ENCODE measurements at places on chromosomes 6 and 20.

DNA sequence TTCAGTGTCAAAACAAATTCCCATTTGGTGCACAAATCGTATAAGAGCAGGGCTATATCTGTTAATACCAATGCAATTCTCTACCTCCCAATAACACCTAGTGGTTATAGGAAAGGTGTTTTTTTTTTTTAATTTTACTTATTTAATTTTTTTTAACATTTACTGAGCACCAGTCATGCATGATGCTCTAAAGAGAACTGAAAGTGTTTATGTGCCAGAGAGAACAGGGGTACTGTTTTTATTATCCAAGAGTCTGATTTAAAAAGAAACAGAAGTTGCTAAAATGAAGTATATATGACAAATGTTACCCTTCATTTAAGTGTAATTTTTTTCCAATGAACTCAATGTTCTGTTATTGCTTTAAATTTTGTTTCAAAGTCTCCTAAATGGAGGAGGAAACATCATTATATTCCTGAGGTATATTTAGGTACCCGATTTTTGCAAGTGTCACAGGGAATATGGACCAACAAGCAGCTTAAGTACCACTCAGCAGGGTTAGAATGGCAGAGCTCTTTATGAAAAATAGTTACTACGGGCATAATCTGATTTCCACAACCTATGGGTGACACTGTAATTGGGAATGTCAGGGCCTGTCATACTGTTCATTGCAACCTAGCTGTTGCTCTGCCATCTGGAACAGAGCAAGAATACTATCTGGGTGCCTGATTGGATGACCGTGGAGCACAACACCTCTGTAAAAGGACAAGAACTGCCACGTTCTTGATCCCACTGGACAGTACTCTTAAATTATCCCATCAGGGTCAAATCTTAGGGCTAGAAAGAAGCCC, 195.4 kb downstream of the KHDRBS2 start:
- no peak for DNase-seq

- peak; percentile 25 for DNase-seq
Observed at GRCh38 chr6:10720265-10720959, 2.5 kb upstream of the TMEM14C start.

- no peak for DNase-seq
Observed at GRCh38 chr6:11204005-11204399, 28.5 kb downstream of the NEDD9 start.

GRCh38 chr20:62711703-62712101, 3.1 kb downstream of the NTSR1 start:
- no peak for DNase-seq

DNA sequence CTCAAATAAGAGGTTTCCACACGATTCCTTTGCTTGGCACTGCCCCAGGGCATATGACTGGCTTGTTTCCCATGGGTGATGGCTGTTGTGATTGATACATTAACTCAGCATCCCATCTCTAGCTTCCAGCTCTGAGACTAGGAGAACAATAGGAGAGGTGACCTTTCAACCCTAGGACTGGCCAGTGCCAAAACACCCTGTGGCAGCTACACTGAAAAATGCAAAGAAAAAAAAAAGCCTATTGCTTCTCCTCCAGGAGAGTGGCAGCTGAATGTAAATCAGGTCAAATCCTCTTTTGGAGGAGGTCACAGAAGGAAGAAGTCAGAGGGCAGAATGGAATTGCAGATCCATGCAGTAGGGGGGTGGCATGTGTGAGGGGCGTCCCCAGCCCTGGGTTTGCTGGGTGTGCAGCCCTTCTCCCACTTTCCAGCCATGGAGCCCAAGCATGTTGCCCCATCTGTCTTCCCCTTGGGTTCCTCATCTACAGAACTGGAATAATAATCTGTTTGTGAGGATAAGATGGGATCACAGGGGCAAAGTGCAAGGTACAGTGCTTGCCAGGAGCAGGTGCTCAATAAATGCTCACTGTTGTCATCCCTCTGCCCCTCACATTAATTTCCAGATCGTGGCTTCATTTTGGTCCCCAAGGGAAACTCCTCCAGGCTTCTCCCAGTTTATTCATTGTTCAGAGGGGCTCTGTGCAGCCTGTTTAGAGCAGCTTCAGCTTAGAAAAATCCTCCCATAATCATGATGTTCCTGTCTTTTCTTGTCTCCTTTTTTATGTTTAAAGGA, 245.0 kb upstream of the RIN2 start:
- no peak for DNase-seq

DNA sequence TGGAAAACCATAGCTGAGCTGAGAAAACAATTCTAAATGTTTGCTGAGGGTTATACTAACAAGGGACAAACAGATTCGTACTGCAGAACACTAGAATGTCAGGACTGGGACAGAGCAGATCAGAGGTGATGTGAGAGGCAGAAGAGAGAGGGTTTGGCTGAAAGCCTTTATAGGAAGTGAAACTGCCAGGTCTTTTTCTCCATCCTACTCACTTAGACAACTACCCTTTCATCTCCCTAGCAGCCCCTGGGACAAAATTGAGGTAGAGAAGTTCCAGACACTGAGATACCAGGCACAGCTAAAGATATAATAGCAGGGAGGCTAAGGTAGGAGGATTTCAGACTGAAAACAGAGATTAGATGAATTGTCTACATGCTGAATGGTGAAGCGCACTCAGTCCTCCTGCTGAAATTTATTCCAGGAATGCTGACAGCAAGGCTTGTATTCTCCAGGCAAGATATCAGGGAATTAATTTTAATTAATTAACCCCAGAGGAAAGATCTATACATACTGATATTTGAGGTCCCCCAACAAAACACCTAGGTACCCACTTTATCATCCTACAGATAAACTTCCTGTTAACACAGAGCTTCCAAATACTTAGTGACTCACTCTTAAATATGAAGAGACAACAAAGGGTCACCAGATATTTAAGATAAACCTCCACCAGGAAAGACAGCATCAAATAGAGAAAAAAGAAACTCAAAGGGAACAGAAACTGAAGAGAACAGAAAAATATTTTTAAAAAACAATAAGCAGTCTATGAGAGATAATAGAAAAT, 12.6 kb upstream of the EIF2S2 start:
- no peak for DNase-seq

GRCh38 chr6:101445527-101445926, 52.0 kb downstream of the GRIK2 start:
- peak; percentile 78 for DNase-seq

DNA sequence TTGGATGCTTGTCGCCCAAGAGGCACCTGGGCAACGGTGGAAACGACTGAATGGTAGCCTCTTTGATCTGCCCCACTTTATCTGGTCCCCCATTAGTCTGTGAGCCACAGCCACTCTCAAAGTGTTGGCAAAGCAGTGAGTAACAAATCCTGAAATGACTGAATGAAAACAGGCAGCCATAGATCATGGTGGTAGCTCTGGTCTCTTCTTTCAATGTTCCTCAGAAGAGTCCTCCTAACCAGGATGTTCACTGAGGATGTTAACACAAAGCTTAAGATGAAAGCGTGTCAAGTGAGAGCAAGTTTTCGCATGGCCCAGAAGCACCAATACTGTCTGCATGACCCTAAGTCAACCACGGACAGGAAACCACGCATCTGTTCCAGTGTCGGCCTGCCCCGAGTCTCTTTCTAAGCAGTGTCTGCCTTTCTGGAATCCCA, 107.3 kb downstream of the IRF4 start:
- no peak for DNase-seq

- DNase-seq = no peak
Observed at GRCh38 chr20:48615871-48616270, 211.9 kb downstream of the PREX1 start.

GRCh38 chr6:148244217-148244935, 98.3 kb upstream of the SASH1 start:
- DNase-seq = no peak

DNA sequence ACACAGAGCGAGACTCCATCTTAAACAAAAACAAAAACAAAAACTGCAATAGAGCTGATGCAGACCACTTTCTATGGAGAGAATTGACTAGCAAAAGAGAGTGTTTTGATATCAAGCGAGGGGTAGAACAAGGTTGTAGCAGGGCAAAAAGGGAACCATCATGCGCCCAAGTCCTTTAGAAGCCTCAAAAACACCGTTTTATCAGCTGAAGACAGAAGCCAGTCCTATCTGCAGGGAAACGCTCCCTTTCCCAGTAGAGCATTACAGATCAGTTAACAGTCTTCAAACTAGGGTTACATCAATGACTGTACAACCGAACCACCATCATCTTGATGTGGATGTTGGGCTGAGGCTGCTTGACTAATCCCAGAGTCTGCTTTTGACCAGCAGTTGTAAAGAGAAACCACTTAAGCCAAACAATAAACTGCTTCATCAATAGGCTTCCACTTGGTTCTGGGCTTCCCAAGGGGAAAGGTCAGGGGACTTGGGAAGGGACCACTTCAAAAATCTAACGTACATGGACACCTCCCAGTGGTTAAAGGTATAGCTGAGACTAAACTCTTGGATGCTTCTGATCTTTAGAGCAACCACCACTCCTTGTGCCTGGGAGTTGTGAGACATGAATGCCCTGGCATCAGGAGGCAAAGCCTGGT, 59.6 kb upstream of the SPDEF start:
- no peak for DNase-seq

DNA sequence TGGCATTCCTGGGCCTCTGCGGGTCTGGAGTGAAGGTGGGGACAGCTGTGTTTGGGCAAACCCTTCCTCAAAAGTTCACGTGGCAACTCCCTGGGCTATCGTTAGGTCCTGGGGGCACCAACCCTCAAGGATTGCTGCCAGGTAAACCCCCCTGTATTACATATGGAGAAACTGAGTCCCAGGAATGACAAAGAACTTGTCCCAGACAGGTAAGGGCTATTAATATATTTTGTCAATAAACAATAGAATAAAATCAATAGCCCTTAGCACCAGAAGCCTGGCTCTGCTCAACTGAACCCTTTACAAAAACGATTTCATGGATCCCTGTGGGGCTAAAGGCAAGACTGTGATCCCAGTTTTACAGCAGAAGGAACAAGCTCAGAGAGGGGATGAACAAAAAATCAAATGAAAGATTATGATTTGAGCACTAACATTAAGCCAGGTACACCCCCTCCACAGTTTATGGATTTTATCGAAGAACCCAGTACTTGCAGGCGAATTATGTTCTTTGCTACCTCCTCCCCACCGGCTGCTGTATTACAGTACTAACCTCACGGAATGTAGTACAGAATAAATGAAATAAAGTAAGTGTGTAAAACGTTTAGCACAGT, 2.7 kb downstream of the ID1 start:
- no peak for DNase-seq

DNA sequence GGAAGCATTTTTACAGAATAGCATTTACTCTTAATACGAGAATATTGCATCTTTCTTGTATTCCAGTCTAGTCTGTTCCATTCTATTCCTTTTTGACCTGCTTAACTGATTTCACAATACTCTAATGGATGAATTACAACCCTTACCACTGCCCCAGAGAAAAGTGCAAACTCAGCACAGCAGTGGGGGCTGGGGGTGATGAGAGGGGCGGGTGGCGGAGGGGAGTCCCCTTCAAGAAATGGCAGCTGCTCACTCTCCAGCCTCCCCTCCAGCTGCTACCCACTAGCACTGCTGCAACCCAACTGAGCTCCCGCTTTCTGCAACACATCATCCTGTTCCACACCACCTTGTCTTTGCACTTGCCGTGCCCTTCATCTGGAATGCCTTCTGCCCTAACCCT, 30.1 kb downstream of the PIM1 start:
- DNase-seq = no peak

DNA sequence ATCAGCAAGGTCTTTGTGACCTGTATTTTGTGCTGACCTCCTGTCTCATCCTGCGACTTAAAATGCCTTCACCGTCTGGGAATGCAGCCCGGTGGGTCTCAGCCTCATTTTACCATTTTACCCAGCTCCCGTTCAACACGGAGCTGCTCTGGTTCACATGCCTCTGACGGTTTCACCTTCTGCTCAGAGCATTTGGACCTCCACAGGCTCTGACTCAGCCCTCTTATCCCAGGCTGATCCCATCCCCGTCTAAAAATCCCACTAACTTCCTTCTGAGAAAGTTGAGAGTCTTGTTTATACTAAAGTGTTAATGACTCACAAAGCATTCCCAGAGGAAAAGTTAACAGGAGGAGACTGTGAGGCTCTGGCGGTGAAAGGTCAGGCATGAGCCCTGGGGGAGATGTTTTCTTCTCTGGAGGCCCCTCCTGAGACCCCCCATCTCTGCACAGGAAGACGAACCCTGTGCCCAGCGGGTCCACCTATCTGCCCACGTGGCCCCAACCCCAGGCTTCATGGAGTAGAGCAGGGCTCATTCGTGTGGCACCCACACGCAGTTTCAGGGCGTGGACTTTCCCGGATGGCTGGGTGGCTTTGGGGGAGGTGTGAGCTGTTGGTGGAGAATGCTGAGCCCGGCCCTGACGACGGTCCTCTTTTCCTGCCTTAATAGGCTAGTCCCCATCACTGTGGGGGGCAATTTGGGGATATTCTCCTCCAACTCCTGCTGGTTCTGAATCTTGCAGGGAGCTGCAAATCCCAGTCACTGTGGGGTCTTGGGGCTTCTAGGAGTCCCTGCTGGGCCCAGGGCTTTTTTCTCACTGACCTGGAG, 3.3 kb upstream of the BIRC7 start:
- DNase-seq = peak; percentile 91

DNA sequence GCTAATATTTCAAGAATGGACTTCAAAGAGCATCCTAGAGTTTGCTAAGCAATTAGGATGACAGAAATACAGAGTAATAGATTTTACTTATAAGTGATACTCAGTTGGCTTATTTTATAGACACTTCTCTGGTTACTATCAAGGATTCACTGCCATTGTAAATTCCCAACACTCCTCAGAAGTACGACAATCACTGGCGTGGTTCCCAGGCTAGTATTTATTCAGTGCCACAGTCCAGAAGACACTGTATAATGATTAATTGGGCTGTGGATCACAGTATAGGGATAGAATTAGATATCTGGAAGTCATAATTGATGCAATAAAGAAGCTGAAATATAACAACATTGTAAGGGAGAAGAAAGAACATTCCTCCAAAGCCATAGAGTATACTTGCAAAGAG, 15.7 kb downstream of the MANEA start:
- no peak for DNase-seq

DNA sequence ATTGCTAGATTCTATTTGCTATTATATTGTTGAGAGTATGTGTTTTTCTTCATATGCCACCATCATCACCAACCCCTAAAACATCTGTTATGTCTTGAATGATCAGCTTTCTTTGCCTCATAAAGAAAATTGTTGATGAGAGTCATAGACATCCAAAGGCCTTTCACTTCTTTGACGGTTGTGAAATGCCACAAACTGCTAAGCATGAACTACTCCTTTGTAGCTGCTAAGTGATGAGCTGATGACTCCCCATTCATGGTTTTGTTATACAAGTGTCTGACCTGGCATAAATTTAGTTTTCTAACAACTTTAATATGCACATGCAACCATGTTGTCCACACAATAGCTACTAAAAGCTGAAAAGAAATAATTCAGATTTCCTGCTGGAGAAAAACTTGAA, 684 bp upstream of the MED23 start:
- DNase-seq = no peak

GRCh38 chr6:121549736-121550135, 114.3 kb downstream of the GJA1 start:
- peak; percentile 95 for DNase-seq

DNA sequence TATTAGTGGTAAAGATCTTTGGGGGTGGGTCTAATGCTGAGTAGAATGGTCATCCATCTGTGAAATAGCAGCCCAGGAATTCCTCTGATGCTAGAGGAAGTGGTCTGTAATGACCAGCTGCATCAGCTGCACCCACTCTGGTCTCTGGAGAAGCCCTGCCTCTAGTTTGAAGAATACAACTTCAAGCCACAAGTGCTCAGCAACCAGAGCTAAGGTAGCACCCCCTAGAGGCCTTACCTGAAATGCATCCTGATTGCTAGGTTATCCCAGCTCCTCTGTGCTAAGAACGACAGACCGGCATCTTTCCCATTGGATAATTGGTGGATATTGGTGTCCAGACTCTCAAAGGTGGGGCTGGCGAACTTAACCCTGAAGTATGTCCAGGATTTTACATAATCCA, 58.2 kb downstream of the DNAH8 start:
- no peak for DNase-seq

All from fibroblast of upper back skin (primary cell).